ENCODE measurements at places on chromosomes 7 and 10.
A peak's percentile ranks its signal among the peaks of the same experiment; 100 is the strongest.

- peak; percentile 33 for DNase-seq
Measured at GRCh38 chr10:62390497-62391176, 16.5 kb downstream of the ZNF365 start.

DNA sequence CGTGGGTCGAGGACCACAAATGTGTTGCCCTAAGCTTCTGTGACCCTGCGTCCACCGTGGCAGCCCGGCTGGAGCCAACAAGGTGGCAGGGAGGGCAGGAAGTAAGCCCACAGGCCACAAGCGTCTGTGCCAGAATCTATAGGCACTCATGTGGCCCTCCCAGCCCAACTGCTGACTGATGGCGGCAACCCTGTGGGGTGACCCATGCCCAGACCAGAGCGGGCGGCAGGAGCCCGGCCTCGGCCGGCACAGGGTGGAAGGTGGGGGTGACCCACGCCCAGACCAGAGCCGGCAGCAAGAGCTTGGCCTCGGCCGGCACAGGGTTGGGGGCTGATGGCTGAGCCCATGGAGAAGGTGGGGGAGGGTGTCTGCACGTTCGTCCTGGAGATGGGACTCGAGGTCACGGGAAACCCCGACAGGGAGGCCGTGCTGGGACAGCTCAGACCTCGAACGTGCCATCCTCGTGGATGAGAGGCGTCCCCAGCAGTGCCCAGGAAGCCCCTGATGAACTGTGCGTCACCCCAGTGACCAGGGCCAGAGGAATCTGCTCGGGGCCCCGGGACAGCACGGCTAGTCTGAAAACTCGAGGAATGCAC, 181.0 kb downstream of the ELFN1 start:
- no peak for DNase-seq

DNA sequence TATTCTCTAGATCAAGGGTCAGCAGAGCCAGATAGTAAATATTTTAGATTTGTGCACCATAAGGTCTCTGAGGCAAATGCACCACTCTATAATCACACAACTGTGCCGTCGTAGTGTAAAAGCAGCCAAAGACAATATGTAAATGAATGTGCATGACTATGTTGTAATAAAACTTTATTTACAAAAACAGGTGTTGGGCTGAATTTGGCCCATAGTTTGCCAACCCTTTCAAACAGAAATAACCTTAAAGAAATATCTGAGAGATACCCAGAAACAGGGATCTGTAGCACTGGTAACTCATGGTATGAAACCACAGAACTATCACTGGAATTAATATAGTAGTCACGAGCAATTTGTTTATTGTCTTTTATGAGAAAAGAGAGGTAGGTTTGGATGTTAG, 86.0 kb downstream of the ARID5B start:
- DNase-seq, result no peak

GRCh38 chr7:40570223-40570622, 435.4 kb downstream of the SUGCT start:
- no peak for DNase-seq

- DNase-seq, result peak; percentile 64
Measured at GRCh38 chr10:16944402-16944801, 127.2 kb upstream of the RSU1 start.

GRCh38 chr7:119196183-119196582, 971.7 kb downstream of the ANKRD7 start:
- no peak for DNase-seq

- no peak for DNase-seq
Measured at GRCh38 chr7:67705850-67706249, 709.2 kb downstream of the TYW1 start.
